ENCODE measurements at places on chromosomes 4 and X.

DNA sequence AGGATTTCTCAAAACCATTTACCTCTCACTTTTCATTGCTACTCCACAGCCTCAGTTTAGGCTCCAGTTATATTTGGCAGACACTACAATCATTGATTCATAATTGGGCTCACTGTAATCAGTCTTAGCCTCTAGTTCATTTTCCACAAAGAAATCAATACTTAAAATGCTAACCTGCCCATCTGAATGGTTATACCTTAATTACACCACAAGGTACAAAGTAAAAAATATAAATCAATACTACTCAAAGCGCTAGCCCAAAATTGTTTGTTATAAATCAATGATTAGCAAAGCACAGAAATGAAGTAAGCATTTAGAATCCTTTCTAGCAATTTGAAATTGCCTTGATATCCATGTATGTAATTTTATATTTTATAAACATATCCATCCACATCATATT lies 222.6 kb upstream of the NDST3 start:
- DNase-seq = no peak

DNA sequence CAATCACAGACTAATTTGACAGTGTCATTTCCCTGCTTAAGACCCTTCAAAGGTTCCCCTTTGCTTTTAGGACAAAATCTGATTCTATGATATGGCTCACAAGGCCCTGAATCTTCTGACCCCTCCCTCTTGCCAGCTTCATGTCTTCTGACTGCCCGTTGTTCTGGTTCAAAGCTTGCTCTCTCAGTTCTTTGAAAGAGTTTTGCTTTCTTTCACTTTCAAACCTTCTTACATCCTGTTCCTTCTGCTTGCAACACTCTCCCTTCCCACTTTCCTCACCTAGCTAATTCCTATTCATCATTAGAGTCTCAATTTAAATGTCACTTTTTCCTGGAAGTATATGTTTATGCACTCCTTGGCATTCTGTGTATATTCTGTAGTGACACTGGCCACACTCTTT lies 299.2 kb downstream of the IDS start:
- DNase-seq = no peak

GRCh38 chr4:141241986-141242385 lies 21.3 kb downstream of the ZNF330 start:
- no peak for DNase-seq

DNA sequence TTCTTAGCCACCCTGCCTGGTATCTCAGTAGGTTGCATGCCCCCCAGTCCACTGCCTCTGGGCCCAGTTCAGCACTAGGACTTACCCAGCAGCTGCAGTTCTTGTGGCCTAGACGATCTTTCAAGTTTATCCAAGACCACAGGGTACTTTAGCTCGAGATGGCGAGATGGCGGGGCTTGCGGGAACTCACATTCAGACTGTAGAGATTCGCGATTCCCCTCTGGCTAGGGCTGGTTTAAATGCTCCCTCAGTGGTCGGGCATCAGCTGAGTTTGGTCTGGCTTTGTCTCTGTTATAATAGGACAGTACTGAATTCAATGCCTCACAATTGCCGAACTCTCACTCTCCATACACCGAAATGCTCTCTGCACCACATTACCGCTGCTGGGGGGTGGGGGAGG lies 18.4 kb upstream of the RFC1 start:
- DNase-seq = no peak

GRCh38 chr4:165151734-165152133 lies 39.1 kb upstream of the TMEM192 start:
- DNase-seq = no peak

GRCh38 chr4:95619525-95620443 lies 71.0 kb upstream of the UNC5C start:
- DNase-seq = no peak

DNA sequence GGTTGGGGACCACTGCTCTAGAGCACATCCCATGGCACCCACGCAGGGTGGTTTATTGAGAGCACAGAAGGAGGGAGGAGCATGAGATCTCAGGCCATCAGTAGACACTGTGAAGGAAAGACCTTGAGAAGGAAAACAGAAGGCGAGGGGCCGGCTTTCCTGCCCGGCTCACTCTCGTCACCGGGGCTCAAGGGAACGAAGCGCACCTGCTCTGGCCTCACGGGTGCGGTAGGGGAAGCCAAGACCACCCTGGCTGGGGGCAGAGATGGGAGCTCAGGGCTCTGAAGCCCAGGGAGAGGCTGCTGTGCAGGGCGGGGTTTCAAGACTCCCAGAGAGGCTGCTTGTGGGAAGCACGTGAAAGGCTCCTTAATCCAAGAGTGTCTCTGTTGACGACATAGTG lies 105.9 kb downstream of the TNIP2 start:
- DNase-seq = no peak

- no peak for DNase-seq
Observed at GRCh38 chrX:150152036-150152435, 211.1 kb upstream of the MAMLD1 start.

DNA sequence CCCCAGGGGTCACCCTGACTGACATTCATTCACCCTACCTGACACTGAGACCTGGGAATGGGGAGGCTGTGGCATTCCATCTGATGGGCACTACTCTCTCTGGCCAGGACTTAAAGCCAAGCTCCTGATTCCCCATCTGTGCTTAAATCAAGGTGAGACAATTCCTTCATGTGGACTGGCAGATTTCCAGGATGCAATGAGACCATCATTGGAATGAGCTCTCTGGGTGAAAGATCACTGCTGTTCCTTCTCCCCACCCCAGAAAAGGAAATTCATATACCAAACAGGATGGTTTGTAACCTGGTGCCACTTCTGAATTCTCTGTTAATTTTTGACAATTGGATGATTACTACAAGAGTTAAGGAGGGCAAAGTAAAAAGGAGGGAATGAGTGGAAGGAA lies 354.8 kb downstream of the MID1IP1 start:
- DNase-seq = no peak

DNA sequence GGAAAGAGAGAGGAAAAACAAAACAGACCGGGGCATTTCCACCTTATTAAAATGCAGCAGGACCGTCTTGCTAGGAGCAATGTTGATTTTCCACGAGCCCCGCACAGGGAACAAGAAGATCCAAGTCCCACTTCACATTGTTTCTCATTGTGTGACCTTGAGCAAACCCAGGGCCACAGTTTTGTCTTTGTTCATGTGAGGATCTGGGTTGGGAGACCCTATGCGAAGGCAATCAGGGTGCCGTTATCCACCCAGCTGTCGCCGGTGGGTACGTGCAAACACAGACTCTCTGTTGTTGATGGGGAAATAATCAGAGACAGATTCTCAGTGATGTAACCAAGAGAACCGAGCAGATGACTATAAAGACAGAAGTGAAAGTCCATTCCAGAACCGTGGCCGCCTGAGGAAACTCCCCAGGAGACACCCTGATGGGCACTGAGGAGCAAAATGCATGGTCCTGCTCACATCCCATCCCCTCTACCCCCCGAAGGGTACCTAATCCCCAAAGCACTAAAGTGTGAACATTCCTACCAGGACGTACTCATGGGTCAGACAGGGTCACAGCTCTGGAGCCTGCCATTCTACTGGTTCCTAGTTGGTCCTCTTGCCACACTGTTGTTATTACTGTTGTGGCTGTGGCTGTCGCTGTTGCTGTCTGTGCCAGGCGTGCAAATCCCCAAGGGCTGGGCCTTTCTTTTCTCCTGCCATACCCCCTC lies 102.7 kb upstream of the RBPJ start:
- DNase-seq = no peak

Measured in stimulated activated CD8-positive, alpha-beta memory T cell treated with anti-CD3 and anti-CD28 coated beads, Interleukin-4, amount 100 ng/mL, for 4 hours (primary cell).